ENCODE measurements at places on chromosomes 16 and 17.
A peak's percentile ranks its signal among the peaks of the same experiment; 100 is the strongest.

- no peak for DNase-seq
Measured at GRCh38 chr17:83115202-83115651, 35.8 kb downstream of the METRNL start.

DNA sequence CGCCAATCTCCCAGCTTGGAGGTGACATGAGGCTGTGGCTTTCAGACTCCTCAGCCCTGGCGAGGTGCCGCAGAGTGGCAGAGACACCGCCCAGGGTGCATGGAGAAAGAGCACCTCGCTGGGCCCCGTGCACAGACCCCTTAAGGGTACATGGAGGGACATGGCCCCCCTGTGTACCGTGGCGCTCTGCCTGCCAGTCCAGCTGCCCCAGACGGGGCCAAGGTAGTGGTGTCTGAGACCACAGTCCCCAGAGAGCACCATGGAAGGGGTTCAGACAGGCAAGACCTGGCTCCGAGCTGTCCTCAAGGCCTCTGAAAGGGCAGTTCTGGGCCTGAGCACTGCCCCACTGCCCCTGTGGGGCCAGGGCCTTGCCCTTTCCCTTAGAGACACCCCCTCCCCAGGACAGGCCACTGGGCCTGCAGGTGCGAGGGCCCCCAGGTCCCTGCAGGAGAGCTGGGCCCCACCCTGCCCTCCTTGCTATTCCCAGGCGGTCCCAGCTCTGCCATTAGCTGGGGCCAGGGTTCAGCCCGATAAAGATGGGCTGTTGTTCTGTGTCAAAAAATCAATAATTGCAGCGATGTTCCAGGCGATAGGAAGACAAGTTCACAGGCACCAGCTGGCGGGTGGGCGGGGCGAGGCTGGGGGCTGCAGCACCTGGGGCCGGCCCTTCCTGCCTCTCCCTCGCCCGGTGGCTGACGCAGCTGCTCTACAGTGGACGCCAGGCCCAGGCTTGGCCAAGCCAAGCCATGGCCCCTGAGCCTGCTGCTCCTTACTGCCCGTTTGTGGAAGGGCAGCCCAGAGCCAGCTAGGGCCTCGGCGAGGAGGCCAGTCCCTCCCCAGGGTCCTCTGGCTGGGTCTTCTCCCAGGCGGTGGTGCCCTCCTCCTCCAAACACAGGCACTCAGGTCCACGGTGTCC is 51.7 kb downstream of the ZFPM1 start:
- peak; percentile 67 for DNase-seq

DNA sequence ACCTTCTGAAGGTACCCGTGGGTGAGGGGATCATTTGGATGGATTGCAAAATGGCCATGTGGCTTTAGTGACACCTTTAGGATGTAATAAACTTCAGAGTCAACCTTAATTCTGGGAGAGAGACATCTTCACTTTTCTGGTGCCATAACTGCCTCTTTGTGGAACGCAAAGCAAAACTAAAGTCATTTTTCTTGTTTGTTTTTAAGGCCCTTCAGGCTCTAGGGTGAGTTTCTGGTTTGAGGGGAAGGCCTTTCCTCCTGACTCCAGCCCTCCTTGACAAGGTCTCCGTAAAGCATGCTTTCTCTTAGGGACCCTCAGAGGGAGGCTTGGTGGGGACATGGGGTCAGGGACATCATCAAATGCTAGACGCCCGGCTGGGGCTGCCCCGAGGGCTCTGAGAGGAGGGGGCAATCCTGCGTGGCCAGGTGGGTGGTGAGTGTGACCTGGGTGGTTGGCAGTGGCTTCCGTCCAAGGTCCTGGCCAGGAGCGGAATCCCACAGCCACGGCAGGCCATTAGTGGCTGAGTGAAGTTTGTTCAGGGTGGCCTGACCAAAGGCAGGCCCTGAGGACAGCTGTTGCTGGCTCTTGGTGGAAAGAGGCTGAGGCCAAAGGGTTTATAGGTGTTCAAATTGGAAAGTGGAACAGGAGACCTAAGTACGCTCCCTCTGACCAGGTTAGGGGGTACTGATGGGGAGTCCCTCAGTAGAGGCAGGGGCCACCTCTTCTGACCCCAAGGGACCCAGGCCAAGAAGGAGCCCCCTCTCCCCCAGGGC is 112.2 kb downstream of the METRNL start:
- DNase-seq: no peak

GRCh38 chr17:15380446-15380845 is 39.0 kb upstream of the TEKT3 start:
- no peak for DNase-seq

DNA sequence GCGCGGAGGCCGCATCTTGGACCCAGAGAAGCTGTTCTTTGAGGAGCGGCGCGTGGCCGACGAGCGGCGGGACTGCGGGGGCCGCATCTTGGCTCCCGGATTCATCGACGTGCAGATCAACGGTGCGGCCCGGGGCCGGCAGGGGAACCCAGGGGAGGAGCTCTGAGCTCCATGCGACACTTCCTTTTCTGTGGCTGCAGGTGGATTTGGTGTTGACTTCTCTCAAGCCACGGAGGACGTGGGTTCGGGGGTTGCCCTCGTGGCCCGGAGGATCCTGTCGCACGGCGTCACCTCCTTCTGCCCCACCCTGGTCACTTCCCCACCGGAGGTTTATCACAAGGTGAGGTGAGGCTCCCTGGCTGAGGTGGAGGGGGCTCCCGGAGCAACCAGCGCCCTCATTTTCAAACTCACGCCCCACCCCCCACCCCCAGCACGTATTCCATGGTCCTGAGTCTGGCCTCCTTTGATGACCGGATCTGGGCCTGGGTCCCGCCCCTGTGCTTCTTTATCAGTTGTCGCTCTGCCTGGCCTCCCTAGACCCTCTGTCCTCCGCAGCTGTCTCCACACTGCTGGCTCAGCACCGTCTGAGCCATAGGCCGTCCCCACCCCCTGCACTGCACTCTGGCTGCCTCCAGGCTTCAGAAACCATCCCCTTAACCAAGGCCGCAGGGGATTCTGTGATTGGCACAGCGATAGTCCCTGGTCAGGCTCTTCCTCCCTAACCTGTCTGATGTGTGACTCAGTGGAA is 787 bp downstream of the AMDHD2 start:
- no peak for DNase-seq

GRCh38 chr17:40547079-40547784 is 18.0 kb downstream of the CCR7 start:
- DNase-seq: no peak

- no peak for DNase-seq
Measured at GRCh38 chr16:86513471-86514277, 3.3 kb downstream of the FOXF1 start.

GRCh38 chr16:58855291-58855863 is 121.3 kb upstream of the GOT2 start:
- no peak for DNase-seq

DNA sequence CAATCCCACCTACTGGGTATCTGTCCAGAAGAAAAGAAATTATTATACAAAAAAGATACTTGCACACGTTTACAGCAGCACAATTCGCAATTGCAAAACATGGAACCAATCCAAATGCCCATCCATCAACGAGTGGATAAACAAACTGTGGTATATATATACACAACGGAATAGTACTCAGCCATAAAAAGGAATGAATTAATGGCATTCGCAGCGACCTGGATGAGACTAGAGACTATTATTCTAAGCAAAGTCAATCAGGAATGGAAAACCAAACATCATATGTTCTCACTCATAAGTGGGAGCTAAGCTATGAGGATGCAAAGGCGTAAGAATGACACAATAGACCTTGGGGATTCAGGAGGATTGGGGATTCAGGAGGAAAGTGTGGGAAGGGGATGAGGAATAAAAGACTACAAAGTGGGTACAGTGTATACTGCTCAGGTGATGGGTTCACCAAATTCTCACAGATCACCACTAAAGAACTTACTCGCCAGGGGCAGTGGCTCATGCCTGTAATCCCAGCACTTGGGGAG is 21.0 kb downstream of the CNOT1 start:
- DNase-seq: no peak

GRCh38 chr17:74923538-74924249 is 379 bp upstream of the OTOP2 start:
- peak; percentile 82 for DNase-seq

DNA sequence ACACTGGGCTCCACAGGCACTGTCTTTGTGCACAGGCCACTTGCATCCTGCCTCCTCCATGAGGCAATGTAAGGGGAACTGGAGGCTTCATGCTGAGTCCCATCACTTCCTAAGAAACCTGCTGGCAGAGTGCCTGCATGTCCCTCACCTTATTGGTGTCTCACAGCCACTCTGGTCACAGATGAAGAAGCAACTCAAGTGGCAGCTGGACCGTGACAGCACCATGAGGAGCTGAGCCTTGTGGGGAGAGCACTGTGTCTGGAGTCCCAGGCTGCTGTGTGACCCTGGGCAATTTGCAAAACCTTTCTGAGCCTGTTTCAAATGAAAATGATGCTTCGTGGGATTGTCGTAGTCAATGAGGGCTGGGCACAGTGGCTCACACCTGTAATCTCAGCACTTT is 19.5 kb downstream of the ANKRD40 start:
- DNase-seq: peak; percentile 2

GRCh38 chr16:26261621-26262020 is 569.9 kb downstream of the HS3ST4 start:
- DNase-seq: no peak

DNA sequence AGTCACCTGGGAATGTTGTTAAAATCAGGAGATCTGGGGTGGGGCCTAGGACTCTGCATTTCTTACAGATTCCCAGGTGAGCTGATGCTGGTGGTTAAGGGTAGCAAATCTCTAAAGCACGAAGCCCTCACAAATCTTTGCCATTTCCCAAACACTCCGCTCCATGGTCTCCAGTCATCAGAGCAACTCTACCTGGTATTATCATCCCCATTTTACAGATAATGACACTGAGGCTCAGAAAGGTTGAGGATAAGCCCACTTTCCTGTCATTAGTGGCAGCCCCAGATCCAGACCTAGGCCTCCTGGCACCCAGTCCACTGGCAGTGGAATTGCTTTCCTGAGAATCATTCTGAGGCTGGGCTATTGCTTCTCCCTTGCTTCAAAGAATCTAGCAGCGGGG is 8.7 kb downstream of the SLC46A1 start:
- no peak for DNase-seq

- no peak for DNase-seq
Measured at GRCh38 chr16:86357303-86357702, 153.0 kb upstream of the FOXF1 start.

- DNase-seq: no peak
Measured at GRCh38 chr17:35708149-35708548, 23.3 kb upstream of the RASL10B start.

All from BE2C (cell line).